Endothelial cell of umbilical vein (primary cell): ENCODE measurements at places on chromosomes 1 and 21. TPM values are rescaled to one million over a fixed set of nuclear protein-coding genes. Genes with fewer than 3 reads are reported as not detected.

DNA sequence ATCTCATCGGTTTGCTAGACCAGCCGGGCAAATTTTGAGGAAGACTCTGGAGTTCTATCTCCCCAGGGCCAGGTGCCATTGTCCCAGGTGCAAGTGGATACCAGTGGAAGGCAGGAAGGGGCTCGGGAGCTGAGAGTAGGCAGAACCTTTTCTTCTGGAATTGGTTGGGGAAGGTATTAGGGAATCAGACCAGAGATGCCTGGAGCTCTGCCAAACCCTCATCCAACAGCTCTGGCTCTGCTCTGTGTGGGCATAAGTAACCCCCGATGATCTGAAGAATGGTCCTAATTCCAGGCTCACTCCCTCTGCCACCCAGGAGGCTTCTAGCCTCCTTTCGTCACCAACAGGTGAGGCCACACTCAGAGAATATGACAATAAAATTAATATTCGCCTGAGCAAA is 69.9 kb downstream of the PGBD5 start:
- H3K27me3 ChIP-seq, result no peaks in the 10 kb centered on the region
- no peak for DNase-seq
- H3K4me1 ChIP-seq, result no peaks in the 10 kb centered on the region

GRCh38 chr21:45295576-45296365 is 8.1 kb upstream of the POFUT2 start:
- peak overlapping the region; percentile 100 for H3K27ac ChIP-seq
- H3K27me3 ChIP-seq, result no peaks in the 10 kb centered on the region
- H3K4me3 ChIP-seq, result no peak overlapping the region

- H3K27ac ChIP-seq, result no peak overlapping the region
- H3K4me1 ChIP-seq, result no peaks in the 10 kb centered on the region
- H3K36me3 ChIP-seq, result peaks cover 9% of the 10 kb centered on the region
- no peak overlapping the region for H3K4me3 ChIP-seq
- peak; percentile 69 for DNase-seq
Observed at GRCh38 chr1:220151454-220151853, 57.5 kb downstream of the IARS2 start.

DNA sequence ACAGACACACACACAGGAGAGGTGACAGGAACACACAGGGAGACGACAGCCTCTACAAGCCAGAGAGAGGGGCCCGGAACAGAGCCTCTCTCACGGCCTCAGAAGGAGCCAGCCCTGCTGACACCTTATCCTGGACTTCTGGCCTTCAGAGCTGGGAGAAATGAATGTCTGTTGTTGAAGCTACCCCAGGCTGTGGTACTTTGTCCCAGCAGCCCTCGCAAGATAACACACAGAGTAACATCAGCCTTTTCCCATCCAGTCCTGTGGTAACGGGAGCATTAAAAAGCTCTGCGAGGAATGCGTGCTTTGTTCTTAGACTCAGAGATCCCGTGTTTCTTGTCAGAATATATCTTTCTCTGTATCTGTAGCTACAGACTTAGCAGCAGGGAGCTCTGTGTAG is 131.2 kb downstream of the SIM2 start:
- DNase-seq, result no peak
- H3K4me3 ChIP-seq, result no peak overlapping the region
- no peak overlapping the region for H3K27ac ChIP-seq

GRCh38 chr1:39898648-39899603 is 2.8 kb downstream of the MYCL start:
- H3K27ac ChIP-seq, result no peak overlapping the region
- no peaks in the 10 kb centered on the region for H3K36me3 ChIP-seq
- H3K27me3 ChIP-seq, result peaks cover 21% of the 10 kb centered on the region
- peak; percentile 91 for DNase-seq
- H3K4me1 ChIP-seq, result peaks cover 14% of the 10 kb centered on the region

GRCh38 chr1:232450615-232451014 is 179.3 kb downstream of the SIPA1L2 start:
- no peaks in the 10 kb centered on the region for H3K4me1 ChIP-seq
- no peaks in the 10 kb centered on the region for H3K27me3 ChIP-seq
- H3K27ac ChIP-seq, result no peak overlapping the region
- H3K36me3 ChIP-seq, result no peaks in the 10 kb centered on the region
- no peak for DNase-seq

- H3K4me3 ChIP-seq, result no peak overlapping the region
- H3K36me3 ChIP-seq, result no peaks in the 10 kb centered on the region
- H3K27me3 ChIP-seq, result no peaks in the 10 kb centered on the region
Observed at GRCh38 chr1:8814865-8815264, 2.6 kb downstream of the RERE start.

DNA sequence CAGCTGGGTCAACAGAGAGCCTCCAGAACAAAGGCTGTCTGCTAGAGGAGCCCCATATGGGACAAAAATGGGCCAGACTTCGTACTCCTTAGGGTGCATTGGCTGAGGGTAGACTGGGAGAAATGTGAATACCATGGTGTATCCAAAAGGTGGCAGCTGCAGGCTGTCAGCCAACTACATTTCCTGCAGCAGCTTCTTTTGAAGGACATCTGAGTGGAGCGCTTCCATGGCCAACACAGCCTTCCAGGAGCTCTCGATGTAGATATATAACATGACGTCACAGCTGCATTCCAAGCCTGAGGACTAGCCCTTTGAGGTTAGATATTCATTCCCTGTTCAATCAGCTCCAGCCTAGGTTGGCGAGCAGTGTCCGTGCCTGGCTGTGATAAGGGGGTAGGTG is 107.7 kb downstream of the MAB21L3 start:
- H3K4me3 ChIP-seq, result no peak overlapping the region
- H3K27ac ChIP-seq, result no peak overlapping the region
- no peak for DNase-seq

- H3K36me3 ChIP-seq, result no peaks in the 10 kb centered on the region
- H3K27ac ChIP-seq, result no peak overlapping the region
- no peaks in the 10 kb centered on the region for H3K4me1 ChIP-seq
- no peak for DNase-seq
- H3K4me3 ChIP-seq, result no peak overlapping the region
Observed at GRCh38 chr1:162846256-162847212, 14.4 kb downstream of the CCDC190 start.

GRCh38 chr1:171762143-171762563 is 19.3 kb upstream of the METTL13 start:
- peaks cover 5% of the 10 kb centered on the region for H3K27me3 ChIP-seq
- H3K4me1 ChIP-seq, result peaks cover under 1% of the 10 kb centered on the region
- H3K27ac ChIP-seq, result no peak overlapping the region
- no peak for DNase-seq
- no peaks in the 10 kb centered on the region for H3K36me3 ChIP-seq

DNA sequence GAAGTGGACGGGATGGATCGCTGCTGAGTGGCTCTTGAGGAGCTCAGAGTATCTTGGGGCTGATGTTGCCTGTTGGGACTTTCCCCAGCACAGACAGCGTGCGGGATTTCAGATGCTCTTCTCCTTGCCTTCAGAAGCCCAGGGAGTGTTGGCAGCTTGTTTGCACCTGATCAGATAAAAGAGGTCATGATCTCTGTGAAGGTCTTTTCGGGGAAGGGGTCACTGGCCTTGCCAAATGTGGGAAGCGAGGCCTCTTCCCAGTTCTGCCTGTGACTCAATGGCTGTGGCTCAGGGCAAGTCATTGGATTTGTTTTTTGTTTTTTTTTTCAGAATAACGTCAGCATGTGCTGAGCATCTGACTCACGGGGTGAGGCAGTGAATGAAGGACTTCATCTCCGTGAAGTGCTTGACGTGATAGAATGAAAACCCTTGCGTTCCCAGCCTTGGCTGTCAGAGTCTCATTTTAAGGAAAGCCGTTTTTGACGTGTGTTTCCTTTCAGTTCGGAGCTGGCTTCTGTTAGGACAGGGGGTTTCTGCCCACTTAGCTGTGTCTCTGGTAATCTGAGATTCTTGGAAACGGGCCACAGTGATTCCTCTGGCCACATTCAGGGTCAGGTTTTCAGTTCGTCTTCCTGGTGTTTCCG is 46.7 kb downstream of the GALNT2 start:
- H3K36me3 ChIP-seq, result no peaks in the 10 kb centered on the region
- no peak overlapping the region for H3K4me3 ChIP-seq
- peak overlapping the region; percentile 65 for H3K27ac ChIP-seq
- H3K27me3 ChIP-seq, result no peaks in the 10 kb centered on the region
- H3K4me1 ChIP-seq, result peaks cover 10% of the 10 kb centered on the region

DNA sequence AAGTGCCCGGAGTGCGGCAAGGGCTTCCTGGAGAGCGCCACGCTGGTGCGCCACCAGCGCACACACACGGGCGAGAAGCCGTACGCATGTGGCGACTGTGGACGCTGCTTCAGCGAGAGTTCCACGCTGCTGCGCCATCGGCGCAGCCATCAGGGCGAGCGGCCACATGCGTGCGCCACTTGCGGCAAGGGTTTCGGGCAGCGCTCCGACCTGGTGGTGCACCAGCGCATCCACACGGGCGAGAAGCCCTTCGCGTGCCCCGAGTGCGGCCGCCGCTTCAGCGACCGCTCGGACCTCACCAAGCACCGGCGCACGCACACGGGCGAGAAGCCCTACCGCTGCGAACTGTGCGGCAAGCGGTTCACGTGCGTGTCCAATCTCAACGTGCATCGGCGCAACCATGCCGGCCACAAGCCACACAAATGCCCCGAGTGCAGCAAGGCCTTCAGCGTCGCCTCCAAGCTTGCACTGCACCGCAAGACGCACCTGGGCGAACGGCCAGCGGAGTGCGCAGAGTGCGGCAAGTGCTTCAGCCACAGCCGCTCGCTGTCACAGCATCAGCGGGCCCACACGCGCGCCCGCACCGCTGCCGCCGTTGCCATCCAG is 10.0 kb downstream of the ZNF672 start:
- H3K27ac ChIP-seq, result no peak overlapping the region
- no peak for DNase-seq
- H3K4me3 ChIP-seq, result no peak overlapping the region
- H3K36me3 ChIP-seq, result peaks cover 6% of the 10 kb centered on the region
- no peaks in the 10 kb centered on the region for H3K4me1 ChIP-seq

GRCh38 chr21:33924079-33924765 is 8.6 kb upstream of the ATP5PO start:
- H3K27me3 ChIP-seq, result peaks cover 5% of the 10 kb centered on the region
- DNase-seq, result peak; percentile 78
- no peaks in the 10 kb centered on the region for H3K36me3 ChIP-seq
- H3K27ac ChIP-seq, result no peak overlapping the region
- no peaks in the 10 kb centered on the region for H3K4me1 ChIP-seq

DNA sequence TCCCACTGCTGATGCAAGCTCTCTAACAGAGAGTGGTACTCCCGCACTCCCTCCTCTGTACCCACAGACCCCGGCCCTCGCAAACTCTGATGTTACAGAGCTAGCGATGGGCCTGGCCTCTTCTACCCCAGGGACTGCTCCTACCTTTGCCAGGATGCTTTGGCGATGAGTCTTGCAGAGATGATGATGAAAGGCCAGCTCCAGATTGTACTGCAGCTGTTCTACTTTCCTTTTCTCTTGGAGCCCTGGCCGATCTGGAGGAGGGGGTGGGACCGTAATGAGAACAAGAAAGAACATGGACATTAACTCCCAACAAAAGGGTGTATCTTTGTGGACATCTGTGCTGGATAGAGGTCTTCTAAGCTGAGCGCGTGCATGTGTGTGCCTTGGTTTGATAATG is 6.0 kb upstream of the LINGO4 start:
- no peak overlapping the region for H3K4me3 ChIP-seq
- no peak overlapping the region for H3K27ac ChIP-seq
- H3K36me3 ChIP-seq, result no peaks in the 10 kb centered on the region
- peaks cover 16% of the 10 kb centered on the region for H3K27me3 ChIP-seq

DNA sequence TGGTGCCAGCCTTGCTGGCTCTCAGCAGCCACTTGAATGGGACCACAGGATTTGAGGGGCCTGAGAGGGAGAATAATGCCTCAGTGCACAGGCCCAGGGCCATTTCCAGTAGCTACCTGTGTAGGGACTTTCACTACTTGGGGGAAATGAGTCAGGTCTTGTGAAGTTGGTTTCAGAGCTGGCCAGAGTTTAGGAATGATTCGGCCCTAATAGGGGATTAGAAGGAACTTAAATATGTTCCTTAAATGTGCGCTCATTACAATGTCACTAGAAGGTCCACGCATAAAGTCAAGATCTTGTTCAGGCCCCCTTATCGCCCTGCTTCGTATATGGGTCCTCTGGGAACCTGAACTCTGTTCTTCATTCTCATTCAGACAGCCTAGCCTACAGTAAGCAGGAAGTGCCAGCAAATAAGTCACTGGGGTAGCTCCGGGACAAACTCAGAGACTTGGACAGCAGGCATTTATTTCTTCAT is 5.6 kb upstream of the AKR1A1 start:
- H3K27ac ChIP-seq, result peak overlapping the region; percentile 19
- no peaks in the 10 kb centered on the region for H3K36me3 ChIP-seq
- peak; percentile 38 for DNase-seq
- H3K27me3 ChIP-seq, result no peaks in the 10 kb centered on the region
- H3K4me1 ChIP-seq, result peaks cover 27% of the 10 kb centered on the region
- no peak overlapping the region for H3K4me3 ChIP-seq

GRCh38 chr1:179881642-179882252 is 338 bp upstream of the TOR1AIP1 start:
- no peaks in the 10 kb centered on the region for H3K27me3 ChIP-seq
- peaks cover 7% of the 10 kb centered on the region for H3K36me3 ChIP-seq
- H3K27ac ChIP-seq, result peak overlapping the region; percentile 91
- peaks cover 17% of the 10 kb centered on the region for H3K4me1 ChIP-seq
- peak; percentile 97 for DNase-seq

GRCh38 chr1:223873044-223873443 is 27.3 kb upstream of the TP53BP2 start:
- H3K36me3 ChIP-seq, result no peaks in the 10 kb centered on the region
- H3K4me3 ChIP-seq, result no peak overlapping the region
- no peak overlapping the region for H3K27ac ChIP-seq
- DNase-seq, result no peak
- H3K27me3 ChIP-seq, result peaks cover 7% of the 10 kb centered on the region

HAO2 gene
- not detected in 2 replicates for total RNA-seq

TMIGD3 gene
- 0.49 TPM in 1 of 2 replicates, not detected in the other for total RNA-seq

TFAP2E gene
- 0.18 TPM in 1 of 2 replicates, not detected in the other for total RNA-seq

CFAP107 gene
- total RNA-seq, result not detected in 2 replicates

RGS13 gene
- not detected in 2 replicates for total RNA-seq

FCRL2 gene
- total RNA-seq, result not detected in 2 replicates

NTPCR gene
- 30.3 and 35.3 TPM in 2 replicates for total RNA-seq

ADGRL4 gene
- total RNA-seq, result 143 and 205 TPM in 2 replicates
